HL-60 (cell line): ENCODE measurements at places on chromosomes 16 and 17.

DNA sequence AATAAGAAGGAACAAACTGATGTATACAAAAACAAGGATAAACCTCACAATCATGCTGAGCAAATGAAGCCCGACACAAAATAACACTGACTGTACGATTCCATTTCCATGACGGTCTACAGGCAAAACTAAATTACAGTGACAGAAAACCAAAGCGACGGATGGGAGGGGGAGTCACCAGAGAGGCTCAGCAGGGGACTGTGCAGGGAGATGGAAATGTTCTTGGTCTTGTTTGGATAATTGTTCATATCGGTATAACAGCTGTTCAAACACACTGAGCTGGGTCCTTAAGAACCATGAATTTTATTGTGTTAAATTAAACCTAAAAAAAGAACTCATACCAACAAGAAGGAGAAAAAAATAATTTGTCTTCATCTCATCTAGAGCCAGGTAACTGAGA is 97.8 kb downstream of the NXN start:
- DNase-seq = no peak

DNA sequence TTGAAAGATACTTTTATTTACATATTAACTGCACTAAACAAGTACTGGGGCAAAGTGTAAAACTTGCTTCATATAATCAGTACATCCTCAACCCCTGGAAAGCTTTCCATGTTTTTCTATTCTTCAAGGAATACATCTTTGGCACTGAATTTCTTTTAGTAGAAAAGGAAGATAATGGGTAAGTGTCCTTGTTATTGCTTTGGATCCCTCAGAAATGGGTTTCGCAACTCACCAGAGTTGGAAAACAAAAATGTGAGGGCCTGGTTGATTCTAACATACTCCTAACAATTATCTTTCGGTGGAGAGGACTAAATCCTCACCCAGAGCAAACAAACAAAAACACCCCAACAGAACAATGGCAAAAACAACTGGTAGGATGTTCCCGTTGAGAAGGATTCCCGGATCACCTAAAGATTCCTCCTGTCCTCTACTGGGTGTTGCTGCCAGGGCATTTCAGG is 120.4 kb downstream of the PARN start:
- DNase-seq = no peak

GRCh38 chr16:65572156-65572555 is 450.3 kb upstream of the CDH11 start:
- DNase-seq = no peak

DNA sequence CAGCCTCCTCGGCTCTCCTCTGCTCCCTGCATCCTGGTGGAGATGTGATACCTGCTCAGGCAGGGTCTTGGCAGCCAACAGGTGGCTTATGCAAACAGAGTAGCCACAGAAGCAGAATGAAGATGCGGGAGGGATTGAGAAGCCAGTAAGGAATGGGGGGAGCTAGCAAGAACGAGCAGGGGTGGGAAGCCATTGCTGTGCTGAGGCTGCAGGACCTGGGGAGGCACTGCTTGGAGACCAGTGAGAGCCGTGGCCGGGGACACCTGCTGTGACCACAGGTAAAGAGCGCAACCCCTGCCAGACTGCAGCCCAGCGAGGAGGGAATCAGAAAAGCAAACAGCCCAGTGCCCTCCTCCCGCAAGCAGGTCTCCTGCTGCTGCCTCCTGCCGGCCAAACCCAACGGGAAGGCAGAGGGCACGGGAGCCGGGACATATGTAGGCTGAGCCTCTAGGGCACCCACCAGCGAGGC is 14.7 kb downstream of the AIPL1 start:
- DNase-seq = no peak

- no peak for DNase-seq
Measured at GRCh38 chr17:1753767-1754429, 8.0 kb upstream of the SERPINF1 start.

GRCh38 chr17:39576187-39576586 is 31.5 kb downstream of the NEUROD2 start:
- no peak for DNase-seq

DNA sequence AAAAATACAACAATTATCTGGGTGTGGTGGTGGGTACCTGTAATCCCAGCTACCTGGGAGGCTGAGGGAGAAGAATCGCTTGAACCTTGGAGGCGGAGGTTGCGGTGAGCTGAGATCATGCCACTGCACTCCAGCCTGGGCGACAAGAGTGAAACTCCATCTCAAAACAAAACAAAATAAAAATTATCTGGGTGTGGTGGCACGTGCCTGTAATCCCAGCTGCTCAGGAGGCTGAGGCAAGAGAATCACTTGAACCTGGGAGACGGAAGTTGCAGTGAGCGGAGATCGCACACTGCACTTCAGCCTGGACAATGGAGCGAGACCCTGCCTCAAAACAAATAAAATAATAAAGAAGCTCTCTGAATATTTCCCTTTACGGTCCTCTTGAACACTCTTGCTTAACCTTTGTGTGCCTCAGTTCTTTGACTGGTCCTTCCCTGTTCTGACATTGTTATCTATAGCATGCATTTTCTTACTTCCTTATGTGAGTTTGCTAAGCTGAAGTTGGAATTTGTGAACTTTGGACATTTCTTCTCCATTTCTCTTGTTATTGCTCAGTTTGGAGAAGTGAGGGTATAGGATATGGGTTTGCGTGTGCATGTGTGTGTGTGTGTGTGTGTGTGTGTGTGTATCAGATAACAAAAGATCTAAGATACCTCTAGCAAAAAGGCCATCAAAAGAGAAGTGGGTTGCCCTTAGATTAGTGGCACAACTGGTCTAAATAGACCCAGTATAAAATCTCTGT is 29.7 kb upstream of the WSB1 start:
- peak; percentile 67 for DNase-seq

- DNase-seq = no peak
Measured at GRCh38 chr17:62913991-62914570, 52.0 kb upstream of the TANC2 start.

- no peak for DNase-seq
Measured at GRCh38 chr17:31522284-31522931, 130.9 kb downstream of the RAB11FIP4 start.

- DNase-seq = no peak
Measured at GRCh38 chr17:70493277-70493874, 324.0 kb downstream of the KCNJ2 start.

GRCh38 chr17:74872313-74873036 is at the start of gene FDXR:
TSS of gene FDXR (minus strand) at chr17:74872994. CDS start at chr17:74872944, 50 bp downstream.
- no peak for DNase-seq

GRCh38 chr17:72691586-72691985 is 400.9 kb downstream of the SLC39A11 start:
- no peak for DNase-seq
